ENCODE measurements at places on chromosomes 7 and 10. TPM values are rescaled to one million over a fixed set of nuclear protein-coding genes. Genes with fewer than 3 reads are reported as not detected.

PIK3CG gene
- total RNA-seq, result 0.74 TPM

NMT2 gene
- total RNA-seq, result 17.9 TPM

NXPH1 gene
- total RNA-seq, result not detected

THSD7A gene
- total RNA-seq, result not detected

TSPAN13 gene
- total RNA-seq, result not detected
